ENCODE measurements at places on chromosomes 6 and 20.

- DNase-seq, result no peak
These were observed 13.9 kb upstream of the IPCEF1 start for GRCh38 chr6:154370545-154370944.

GRCh38 chr6:33981861-33982260 lies 164.0 kb downstream of the GRM4 start:
- DNase-seq, result no peak

GRCh38 chr6:20906945-20907344 lies 372.7 kb downstream of the CDKAL1 start:
- DNase-seq, result no peak

GRCh38 chr6:167948716-167949115 lies 48.8 kb upstream of the KIF25 start:
- no peak for DNase-seq

GRCh38 chr20:41173791-41174341 lies 36.5 kb downstream of the PLCG1 start:
- DNase-seq, result peak; percentile 23

- DNase-seq, result no peak
These were observed 266.7 kb upstream of the FLRT3 start for GRCh38 chr20:14604143-14604542.

GRCh38 chr20:15162079-15162647 lies 824.8 kb upstream of the FLRT3 start:
- no peak for DNase-seq

All from activated T-cell treated with anti-CD3 and anti-CD28 coated beads, Interleukin-2, amount 50 U/mL, for 24 hours (primary cell).